Globus pallidus (tissue), 1 donor: ENCODE measurements at places on chromosomes 2 and 18.
A peak's percentile ranks its signal among the peaks of the same experiment; 100 is the strongest.

- no peak for DNase-seq
Observed at GRCh38 chr2:39027421-39027820, 93.4 kb downstream of the SOS1 start.

DNA sequence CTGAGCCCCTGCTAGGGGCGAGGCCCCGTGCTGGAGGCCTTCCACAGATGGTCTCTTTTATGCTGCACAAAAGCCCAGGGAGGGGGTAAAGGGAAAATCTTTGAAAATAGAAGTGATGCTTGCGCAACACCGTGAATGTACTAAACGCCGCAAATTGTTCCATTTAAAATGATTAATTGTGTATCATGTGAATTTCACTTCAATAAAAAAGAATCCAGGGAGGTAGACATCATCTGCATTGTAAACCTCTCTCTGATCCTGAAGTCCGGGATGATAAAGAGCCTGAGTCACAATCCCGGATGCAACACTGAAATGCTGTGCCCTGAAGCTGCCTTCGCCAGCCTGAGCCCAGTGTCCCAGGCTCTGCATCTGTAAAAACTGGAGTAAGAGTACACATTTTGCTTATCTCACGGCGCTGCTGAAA lies 107.7 kb upstream of the PPP1CB start:
- DNase-seq = no peak

GRCh38 chr2:64643838-64644457 lies 9.8 kb downstream of the SERTAD2 start:
- no peak for DNase-seq

DNA sequence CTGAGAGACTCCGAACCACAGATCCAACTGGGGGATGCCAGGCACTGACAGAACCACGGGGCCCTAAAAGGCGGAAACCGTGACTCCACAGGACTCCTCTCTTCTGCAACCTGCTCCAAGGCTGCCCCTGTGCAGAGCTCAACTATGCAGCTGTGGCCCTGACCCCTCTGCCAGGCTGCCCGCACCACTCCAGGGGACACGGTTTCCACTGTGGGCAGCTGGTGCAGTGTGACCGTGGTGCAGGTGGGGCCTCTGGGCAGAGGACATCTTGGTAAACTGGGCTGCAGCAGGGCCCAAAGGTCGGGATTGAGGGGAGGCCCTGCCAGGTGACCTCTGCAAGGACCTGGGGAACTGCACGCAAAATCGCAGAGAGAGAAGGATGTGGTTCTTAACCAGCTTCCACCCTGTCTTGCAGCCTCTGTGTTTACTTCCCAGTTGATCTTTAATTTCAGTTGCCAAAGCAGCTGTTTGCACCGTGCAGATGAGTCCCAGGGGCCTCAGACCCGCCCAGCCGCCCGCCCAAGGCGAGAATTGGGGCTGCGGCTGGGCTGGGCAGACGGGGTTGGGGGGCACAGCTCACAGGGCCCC lies 104.6 kb upstream of the CTDP1 start:
- no peak for DNase-seq

- no peak for DNase-seq
Observed at GRCh38 chr2:65291216-65292105, 63.8 kb downstream of the ACTR2 start.

DNA sequence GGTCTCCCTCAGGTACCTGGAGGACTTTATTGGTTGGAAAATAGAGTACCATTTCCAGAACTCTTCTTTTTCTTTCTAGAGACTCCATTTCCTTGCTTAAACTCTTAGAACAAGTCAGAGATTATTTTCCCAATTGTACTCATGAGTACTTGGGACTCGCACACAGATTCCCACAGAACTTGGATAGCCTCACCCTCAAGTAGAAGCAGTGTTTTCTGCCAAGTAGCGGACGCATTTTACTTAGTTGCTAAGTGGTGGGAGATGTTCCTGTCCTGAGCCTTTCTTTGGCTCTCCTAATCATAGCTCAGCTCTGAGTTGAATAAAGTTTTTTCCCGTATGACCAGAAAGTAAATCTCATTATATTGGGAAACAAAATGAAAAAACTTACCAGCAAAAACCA lies 17.2 kb downstream of the SLC30A3 start:
- DNase-seq = no peak

GRCh38 chr2:140144611-140145010 lies 1364.4 kb upstream of the NXPH2 start:
- no peak for DNase-seq

DNA sequence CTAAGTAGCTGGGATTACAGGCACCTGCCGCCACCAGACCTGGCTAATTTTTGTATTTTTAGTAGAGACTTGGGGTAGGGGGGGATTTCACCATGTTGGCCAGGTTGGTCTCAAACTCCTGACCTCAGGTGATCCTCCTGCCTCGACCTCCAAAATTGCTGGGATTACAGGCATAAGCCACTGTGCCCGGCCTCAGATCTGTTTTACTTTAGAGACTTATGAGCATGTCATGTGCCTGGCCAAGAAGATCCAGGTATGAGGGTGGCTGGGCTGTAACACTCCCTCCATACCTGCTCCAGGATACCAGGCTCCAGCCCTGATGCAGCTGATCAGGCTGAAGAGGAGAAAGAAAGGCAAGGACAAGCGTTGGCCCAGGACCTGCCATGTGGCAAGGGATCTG lies 125.0 kb downstream of the LPIN1 start:
- no peak for DNase-seq

- DNase-seq = no peak
Observed at GRCh38 chr2:197191940-197192322, 118.6 kb downstream of the ANKRD44 start.

GRCh38 chr2:113734185-113734584 lies 22.3 kb downstream of the SLC35F5 start:
- DNase-seq = no peak

DNA sequence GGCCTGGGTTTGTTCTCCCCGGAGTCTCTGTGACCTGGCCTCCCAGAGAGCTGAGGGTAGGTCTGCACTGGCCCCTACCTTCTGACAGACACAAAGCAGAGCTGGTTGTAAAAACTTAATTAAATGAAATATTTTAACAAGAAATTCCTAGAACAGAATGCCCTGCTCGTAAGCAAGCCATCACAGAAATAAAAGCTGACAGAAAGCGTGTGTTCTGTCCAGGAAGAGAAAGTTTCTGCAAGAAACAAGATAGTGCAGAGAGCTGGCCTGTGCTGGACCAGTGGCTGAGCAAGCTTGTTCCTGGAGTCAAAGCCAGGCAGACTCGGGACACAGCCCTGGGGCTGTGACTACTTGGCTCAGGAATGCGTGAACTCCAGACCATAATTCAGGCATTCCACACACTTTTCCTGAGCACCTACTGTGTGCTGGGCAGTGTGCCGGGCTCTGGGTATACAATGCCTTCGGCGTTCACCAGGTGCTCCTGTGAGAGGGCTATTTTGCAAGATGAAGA lies 51.6 kb downstream of the APOB start:
- DNase-seq = no peak

GRCh38 chr2:14996351-14997014 lies 364.0 kb downstream of the LRATD1 start:
- DNase-seq = no peak

GRCh38 chr2:108414256-108414876 lies 34.6 kb upstream of the GCC2 start:
- no peak for DNase-seq

DNA sequence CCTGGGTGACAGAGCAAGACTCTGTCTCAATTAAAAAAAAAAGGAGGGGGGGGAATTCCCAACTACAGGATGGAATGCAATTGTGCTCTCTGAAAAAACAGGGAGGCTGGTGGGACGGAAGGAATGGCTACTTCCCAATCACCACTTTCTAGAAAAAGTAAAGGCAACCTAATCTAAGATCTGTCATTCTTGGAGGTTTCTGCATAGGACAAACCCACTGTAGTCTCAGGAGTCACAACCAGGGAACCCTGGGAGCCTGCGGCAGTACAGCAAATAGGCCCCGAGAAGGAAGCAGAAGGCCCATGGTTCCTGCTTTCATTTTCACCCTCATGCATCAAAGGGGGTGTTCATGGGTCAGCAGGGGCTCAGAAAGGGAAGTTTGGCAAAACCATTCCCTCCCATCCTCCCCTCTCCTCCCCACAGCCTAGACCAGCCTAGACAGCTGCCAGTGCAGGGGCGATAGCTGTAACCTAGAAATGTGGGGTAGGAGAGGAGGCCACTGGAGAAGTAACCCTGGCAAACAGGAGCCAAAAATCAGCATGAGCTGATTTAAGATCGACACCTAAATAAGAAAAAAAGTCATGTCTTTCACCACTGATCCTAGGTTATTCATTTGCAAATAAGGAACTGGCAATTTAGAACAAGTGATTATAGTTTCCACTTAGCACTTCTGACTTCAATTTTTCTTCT lies 48.0 kb downstream of the TRABD2A start:
- peak; percentile 67 for DNase-seq

DNA sequence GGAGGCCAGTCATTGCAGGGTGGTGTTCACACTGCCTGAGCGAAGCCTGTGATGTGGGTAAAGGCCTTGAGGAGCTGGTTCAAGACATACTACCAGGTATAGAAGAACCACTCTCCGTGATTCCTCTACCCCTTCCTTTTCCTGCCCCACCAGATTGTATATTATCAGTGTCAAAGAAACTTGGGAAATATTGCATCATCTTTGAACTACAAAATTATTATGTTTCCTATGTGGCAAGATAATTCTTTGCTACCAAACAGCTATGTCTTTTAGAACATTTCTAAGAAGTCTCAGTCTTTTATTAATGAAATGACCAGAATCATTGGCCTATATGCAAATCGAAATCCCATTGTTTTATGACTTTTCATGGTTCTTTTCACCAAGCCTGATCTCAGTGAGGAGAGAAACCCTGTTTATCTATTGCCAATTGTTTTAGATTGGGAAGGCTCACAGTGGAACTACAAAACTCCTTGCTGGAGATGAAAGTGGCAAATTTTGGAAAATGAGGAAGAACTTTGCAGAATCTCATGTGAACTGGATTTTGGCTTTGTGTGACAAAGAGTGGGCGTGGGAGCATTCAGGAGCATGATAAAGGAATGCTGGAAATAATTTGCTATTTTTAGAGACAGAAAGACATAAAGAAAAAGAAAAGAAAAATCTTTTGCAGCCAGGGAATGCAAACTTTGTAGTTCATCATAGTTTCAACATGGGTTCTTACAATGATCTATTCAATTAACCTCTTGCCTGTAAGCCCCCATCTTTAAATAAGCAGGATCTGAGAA lies 286.9 kb downstream of the INSIG2 start:
- DNase-seq = no peak

DNA sequence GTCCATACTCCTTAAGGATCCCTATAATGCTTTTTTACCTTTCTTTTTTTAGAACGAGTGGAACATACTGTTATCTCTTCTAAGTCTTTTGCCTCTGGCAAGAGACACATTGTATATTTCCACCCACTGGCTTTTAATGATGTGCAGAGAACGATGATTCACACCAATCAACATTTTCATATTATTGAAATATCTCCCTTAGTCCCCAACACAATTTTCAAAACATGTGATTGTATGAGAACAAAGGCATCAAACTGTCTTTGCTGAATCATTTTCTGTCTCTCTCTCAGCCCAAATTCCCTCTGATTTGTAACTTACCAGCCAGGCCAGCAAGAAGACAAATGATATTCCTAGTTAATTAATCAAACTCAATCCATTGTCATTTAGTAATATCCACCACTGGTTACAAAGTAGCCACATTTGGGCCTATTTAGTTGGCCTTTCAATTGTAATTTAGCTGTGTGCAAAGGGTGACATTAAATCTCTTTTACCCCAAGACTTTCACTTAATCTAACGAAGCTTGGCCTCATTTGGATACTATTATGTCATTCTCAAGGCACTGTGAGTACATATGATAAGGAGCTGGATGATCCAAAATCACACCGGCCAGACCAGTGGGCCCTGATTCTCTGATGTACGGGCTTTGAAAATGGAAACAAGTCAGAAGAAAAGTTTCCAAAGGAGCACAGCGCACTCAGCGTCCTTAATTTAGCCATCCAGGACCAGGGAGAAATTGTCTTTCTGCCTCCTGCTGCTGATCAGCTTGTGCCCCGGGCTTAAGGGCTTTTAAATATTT lies 185.1 kb downstream of the SCG2 start:
- no peak for DNase-seq

- no peak for DNase-seq
Observed at GRCh38 chr2:86815611-86816010, 24.9 kb upstream of the CD8A start.

DNA sequence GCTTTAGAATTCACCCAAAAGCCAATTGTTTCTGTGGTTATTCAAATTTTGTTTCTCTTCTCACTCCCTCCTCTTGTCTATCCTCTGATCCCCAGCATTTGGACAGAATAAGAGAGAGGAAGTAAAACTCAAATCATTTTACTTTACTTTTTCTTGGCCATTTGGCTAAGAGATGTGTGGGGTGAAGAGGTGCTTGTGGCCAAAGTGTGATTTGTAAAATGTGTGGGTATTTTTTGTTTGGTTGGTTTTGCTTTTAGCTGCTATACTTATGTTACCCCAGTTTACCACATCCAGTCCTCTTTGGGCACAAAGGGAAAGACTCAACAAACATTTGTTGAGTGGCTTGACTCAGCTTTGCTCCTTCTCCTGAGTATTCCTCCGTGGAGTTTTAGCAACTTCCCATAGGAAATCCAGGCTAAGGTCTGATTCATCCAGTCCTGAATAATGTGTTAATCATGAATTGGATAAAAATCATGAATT lies 109.1 kb upstream of the CYP1B1 start:
- no peak for DNase-seq

DNA sequence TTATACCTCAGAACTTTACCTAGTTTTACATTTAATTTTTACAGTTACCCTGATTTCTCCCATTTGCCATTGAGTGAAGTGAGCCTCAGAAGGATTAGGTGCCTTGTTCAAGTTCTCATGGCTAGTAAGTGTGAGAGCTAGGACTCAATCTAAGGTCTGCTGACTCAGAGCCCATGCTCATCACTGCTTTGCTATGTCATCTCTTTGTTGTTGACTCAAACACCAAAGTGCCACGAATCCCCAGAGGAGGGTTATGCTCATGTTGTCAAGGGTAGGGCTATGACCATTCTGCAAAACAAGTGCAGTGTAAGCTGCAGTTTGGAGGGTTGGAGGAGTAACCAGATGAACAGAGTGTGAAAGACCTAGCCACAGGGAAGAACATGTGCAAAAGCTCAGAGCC lies 185.4 kb upstream of the SKOR2 start:
- DNase-seq = no peak

- no peak for DNase-seq
Observed at GRCh38 chr2:45008296-45009129, 739 bp downstream of the SIX2 start.

- DNase-seq = peak; percentile 37
Observed at GRCh38 chr2:206368933-206369569, 74.3 kb upstream of the ADAM23 start.

GRCh38 chr2:233047206-233047605 lies 12.9 kb upstream of the INPP5D start:
- DNase-seq = no peak

DNA sequence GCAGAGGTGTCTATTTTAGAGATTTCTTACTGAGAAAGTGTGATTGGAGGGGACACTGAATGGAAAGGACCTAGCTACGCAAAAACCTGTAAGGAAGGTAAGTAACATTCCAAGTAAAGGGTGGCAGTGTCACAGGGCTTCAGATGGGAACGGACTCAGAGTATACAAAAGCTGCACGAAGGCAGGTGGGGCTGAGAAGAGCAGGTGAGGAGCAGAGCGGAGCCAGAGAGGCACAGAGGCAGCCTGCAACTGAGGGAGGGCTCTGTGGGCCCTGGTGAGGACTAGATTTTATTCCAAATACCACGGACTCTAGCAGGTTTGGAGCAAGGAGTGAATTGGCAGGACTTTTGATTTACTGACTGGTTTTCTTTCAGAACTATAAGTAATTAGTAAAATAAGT lies 331.3 kb upstream of the PKDCC start:
- no peak for DNase-seq

GRCh38 chr2:26461601-26462023 lies 16.3 kb downstream of the OTOF start:
- DNase-seq = no peak

- no peak for DNase-seq
Observed at GRCh38 chr18:75317703-75318102, 107.1 kb downstream of the TSHZ1 start.
